ENCODE measurements at places on chromosomes 3 and 15. TPM values are rescaled to one million over a fixed set of nuclear protein-coding genes. Genes with fewer than 3 reads are reported as not detected.

The SERPINI1 gene
- polyA plus RNA-seq = 4.7 TPM

The MCF2L2 gene
- 2.4 TPM for polyA plus RNA-seq

The CDC25A gene
- 5.3 TPM for polyA plus RNA-seq

The SPESP1 gene
- 2.3 TPM for polyA plus RNA-seq

The CCDC33 gene
- polyA plus RNA-seq = 2.2 TPM

The HAUS2 gene
- polyA plus RNA-seq = 16.5 TPM

The EFCAB12 gene
- 1.5 TPM for polyA plus RNA-seq

The SHF gene
- polyA plus RNA-seq = 13.4 TPM

The ZBTB20 gene
- 1.1 TPM for polyA plus RNA-seq

The C3orf85 gene
- polyA plus RNA-seq = 95.5 TPM

The SCG5 gene
- polyA plus RNA-seq = 22.2 TPM

The PLD1 gene
- polyA plus RNA-seq = 87.6 TPM

The RAB6B gene
- 8.8 TPM for polyA plus RNA-seq

The ZPLD1 gene
- 0.22 TPM for polyA plus RNA-seq
